ENCODE measurements at places on chromosomes 5 and 9.

DNA sequence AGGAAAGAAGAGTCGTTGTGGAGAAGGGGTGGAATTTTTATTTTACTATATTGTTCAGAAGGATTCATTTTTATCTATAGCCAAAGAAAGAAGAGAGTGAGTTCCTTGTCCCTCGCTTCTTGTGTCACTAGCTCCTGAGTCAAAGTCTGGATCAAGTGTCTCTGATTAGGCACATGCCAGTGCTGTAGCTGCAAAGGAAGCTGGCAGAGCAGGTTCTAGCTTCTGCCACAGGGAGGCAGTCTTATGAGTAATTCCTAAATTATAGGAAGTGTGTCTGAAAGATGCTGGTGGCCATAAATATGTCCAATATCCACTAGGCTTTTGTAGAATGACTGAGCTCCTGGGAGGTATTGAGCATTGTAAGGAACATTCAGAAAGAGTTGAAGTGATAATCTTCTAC lies 84.7 kb downstream of the DOCK2 start:
- no peak for DNase-seq

DNA sequence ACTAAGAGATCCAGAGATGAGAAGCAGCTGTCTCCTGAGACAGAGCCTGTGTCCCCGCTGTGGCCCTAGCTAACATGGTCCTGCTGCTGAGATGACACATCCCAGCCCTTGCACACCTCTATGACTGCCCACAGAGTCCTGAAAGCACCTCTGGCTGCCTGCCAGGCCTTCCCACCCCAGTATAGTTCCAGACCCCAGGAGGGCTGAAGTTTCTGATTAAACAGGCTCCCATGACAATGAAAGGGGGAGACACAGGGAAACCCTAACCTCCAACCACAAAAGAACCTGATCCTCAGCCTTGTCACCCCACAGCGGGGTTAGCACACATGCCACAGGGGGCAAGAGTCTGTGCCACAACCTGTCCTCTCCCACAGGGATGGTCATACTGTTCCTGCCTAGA lies 15.6 kb downstream of the CIZ1 start:
- DNase-seq = no peak

DNA sequence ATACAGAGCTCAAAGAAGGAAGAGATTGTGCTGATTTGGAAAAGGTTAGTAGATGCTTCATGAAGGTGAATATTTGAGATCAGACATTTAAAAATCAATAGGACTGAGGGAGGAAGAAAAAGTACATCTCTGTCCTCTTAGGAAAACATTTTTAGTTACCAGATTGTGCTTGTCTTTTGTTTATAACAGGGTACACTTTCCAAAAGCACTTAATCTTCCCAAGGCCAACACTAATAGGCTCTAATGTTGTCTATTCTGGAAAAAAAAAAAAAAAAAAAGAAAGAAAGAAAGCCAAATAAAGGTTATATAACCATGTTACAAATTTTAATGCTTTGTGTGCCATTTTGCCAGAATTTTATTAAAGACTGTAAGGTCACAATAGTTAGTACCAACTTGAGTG lies 45.5 kb upstream of the SHISAL2B start:
- DNase-seq = no peak

GRCh38 chr5:178090856-178091255 lies 22.5 kb upstream of the N4BP3 start:
- DNase-seq = no peak

DNA sequence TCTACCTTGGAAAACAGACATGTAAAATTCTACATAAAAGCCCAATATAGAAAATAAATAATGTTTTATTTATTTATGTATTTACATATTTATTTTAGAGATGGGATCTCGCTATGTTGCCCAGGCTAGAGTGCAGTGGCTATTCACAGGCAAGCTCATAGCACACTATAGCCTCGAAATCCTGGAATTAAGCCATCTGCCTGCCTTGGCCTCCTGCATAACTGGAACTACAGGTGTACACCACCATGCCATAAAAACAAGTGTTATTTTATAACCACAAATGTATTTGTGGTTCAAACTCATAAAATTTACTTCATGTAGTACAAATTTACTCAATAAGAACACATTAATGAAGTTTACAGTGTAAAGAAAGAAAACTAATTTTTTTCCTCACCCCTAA lies 7.0 kb upstream of the RFK start:
- DNase-seq = no peak

Data from CD4-positive, alpha-beta T cell treated with Interleukin-6 for 4 hours (primary cell).